Renal pelvis (tissue), 12 donors: ENCODE measurements at places on chromosomes 2 and 18.

- DNase-seq: no peak
Measured at GRCh38 chr18:3411854-3412268, 38.1 kb upstream of the TGIF1 start.

DNA sequence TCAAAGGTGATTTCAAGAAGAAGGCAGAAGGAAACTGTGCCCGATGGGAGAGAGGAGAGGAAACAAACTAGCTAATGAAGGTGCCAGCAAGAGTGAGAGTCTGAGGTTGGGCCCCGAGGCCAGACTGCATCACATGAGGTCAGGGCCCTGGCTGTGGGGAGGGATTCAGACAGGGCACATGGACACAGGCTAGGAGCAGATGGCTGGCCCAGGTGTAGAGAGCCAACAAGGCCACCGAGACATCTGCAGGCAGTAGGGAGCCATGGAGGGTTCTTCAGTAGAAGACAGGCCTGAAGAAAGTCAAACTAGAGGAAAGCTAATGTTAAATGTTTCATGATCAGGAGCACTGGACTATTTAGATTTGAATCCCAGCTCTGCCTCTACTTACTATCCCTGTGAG, 755.0 kb upstream of the RAB6C start:
- no peak for DNase-seq

GRCh38 chr18:7248877-7249276, 18.0 kb downstream of the LRRC30 start:
- no peak for DNase-seq

DNA sequence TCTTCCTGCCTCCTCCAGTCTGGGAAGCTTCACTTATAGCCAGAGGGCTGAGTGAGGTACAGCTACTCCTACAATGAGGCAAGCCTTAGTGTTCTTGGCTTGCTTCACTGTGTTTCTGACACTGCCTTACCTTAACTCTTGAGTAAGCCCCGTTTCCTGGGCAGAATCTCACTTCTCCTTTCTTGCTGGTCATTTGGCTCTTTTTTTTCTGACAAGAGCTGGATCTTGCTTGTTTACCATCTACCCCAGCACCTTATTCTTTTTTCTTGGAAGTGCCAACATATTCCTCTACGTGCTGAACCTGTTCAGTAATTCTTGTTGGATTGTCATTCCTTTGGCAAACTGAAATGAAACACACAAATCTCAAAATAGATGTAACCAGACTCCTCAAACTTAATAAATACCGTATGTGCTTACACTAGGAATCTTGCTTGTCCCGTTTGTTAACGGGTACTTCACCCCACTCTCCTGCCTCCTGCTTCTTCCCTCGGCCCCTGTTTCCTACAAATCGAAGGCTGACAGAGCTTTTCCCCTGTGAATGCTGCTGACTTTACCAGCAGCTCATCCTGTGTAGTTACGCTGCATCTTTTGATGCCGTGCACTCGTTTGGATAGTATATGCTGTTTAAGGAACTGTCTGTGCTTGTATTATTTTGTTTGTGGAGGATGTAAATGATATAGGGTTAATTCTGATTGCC, 132.2 kb downstream of the FMNL2 start:
- no peak for DNase-seq

DNA sequence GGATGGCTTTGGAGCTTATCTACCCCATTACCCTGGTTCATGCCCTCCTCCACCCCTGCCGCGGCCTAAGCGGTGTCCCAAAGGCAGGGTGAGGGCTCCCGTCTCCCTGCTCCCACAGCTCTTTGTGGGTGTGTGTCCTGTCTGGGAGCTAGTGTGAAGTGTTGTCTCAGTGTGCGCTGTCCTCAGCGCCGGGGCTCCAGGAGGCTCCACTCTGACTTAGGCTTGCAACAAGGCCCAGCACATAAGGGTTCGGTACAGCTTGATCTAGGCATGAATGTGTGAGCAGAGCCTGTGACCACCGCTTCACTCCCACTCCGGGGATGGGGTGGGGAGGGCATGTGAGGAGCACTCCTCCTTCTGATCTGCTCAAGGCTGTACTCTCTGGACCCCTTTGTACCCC, 1.2 kb downstream of the MC2R start:
- no peak for DNase-seq

DNA sequence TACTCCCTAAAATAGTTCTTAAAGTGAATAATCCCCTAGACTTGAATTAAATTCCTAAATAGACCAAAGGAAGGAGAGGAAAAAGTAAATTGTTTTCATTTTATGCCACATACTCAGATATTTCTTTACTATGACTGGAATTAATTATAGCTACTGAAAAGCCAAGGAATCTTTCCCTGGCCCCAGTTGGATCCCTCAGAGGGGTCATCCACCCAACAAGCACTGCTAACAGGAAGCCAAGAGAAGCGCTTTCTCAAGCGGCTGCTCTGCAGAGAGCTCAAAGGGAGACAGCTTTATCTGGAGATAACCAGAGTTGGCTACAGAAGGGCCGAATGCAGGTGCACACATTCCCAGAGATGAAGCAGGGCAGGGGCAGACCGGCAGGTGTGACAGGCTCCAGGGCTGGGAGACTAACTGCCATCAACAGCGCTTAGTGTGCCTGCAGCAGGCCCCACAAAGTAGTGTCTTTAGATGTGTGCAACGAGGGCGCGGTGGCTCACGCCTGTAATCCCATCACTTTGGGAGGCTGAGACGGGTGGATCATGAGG, 51.1 kb downstream of the POLR1A start:
- no peak for DNase-seq

- DNase-seq: no peak
Measured at GRCh38 chr2:128008074-128008672, 19.7 kb downstream of the SAP130 start.

- no peak for DNase-seq
Measured at GRCh38 chr2:113799375-113799774, 42.9 kb upstream of the SLC35F5 start.

DNA sequence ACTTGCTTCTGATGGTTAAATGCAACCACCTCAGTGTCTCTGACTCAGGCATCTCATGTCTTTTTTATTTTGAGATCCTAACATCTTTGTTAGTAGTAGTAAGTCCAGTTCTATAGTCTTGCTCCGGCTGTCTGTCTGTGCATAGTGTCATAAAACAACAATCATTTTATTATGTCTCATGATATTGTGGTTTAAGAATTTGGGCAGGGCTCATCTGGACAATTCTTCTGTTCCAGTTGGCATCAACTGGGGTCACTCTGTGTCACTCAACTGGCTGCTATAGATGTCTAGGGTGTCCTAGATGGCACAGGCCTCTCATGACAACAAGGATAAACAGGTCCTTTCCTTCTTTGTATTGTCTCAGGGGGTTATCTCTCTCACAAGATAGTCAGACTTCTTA, 299.6 kb upstream of the ZNF521 start:
- no peak for DNase-seq

GRCh38 chr2:210169516-210170195, 1.6 kb downstream of the KANSL1L start:
- no peak for DNase-seq

- DNase-seq: no peak
Measured at GRCh38 chr2:129881786-129882396, 97.6 kb upstream of the RAB6C start.

- no peak for DNase-seq
Measured at GRCh38 chr2:10951558-10952414, 40.1 kb downstream of the KCNF1 start.

DNA sequence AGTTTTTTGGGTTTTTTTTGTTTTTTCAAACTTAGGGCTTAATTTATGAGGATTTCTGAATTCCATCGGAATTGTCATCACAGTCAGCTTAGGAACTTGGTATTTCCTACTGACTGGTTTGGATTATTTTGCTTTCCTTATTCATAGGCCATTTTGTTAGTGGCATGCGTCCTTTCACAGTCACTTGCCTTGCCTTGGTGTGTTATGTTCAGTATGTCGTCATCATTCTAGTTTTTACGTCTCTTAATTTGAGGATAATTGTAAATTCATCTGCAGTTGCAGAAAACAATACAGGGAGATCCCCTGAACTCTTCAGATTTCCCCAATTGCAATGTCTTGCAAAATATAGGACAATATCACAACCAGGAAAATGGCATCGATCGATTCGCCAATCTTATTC, 485.3 kb downstream of the CBLN2 start:
- DNase-seq: no peak
